ENCODE measurements at places on chromosomes 2 and 18.

DNA sequence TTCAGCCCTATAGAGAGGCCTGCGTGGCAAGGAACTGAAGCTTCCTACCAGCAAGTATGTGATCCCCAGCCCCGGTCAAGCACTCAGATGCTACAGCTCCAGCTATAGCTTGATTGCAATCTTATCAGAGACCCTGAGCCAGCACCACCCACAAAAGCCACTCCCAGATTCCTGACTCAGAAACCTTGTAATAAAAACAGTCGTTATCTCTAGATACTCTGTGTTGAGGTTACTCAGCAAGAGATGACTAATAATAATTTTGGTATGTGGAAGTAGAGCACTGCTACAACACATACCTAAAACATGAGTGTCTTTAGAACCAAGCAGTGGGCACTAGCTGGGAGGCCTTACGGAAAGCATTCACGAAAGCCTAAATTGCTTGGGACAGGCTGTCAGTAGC, 216.9 kb downstream of the UXS1 start:
- no peak for DNase-seq

DNA sequence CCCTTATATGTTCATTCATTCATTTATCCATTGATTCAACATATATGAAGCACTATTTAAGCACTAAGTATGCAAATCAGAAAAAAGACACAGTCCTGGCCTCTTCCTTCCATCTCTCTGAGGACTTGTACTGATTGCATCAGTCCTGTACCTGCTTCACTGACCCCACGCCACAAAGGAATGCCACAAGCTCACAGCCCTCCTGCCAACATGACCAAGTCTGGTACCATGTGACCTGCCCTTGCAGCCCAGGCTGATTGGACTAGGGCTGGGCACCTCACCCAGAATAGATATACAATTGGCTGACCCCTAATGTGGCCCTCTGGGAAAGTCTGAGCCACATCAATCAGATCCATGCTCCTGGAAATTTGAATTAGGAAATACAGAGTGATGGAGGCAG, 196.6 kb downstream of the AGPS start:
- no peak for DNase-seq

DNA sequence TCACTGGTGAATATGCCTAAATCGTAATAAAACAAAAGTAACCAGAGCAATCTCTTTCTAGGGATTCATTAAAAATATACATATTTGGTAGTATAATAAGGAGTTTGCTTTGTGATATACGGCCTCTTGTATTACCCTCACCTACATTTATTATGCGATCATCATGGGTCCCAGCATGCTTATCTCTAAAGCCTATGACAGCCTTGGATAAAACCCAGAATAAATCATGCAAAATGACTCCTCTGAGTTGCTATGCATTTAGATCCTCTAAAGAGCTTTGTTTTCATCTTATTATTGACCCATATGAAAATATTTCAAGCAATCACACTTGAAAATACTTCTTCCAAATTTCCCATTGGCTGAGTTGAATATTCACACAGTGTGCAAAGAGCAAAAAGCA, 432.3 kb downstream of the SUCLG1 start:
- no peak for DNase-seq

DNA sequence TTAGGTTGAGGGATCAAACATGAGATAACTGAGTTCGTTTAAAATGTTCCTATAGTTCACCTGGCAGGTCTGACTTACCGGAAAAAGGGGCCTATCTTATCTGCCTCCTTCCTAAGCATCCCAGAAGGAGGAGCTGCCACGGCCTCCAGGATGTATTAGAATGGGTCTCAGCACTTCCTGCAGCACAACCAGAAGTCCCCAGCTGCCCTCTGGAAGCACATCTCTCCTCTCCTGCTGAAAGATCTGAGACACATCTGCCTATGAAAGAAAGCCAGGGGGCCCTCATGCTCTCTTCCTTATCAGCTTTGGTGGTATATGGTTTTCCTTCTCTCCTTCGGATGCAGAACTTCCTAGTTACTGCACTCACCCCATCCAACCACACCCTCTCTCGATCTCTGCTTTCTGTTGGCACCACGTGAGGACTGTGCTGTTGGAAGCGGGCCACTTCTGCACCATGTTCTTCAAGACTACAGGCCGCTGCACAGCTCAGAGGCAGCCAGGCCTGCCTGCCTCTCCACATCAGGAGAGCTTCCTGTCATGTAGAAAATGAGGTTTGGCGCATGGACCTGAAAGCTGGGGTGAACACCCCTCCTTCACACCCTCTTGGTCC, 6.5 kb downstream of the IGFBP5 start:
- no peak for DNase-seq

- DNase-seq = no peak
These were observed 250.5 kb downstream of the LOXHD1 start for GRCh38 chr18:46406539-46406932.
